Peyer's patch (tissue), 4 donors: ENCODE measurements at places on chromosomes 13 and 19.
A peak's percentile ranks its signal among the peaks of the same experiment; 100 is the strongest.

DNA sequence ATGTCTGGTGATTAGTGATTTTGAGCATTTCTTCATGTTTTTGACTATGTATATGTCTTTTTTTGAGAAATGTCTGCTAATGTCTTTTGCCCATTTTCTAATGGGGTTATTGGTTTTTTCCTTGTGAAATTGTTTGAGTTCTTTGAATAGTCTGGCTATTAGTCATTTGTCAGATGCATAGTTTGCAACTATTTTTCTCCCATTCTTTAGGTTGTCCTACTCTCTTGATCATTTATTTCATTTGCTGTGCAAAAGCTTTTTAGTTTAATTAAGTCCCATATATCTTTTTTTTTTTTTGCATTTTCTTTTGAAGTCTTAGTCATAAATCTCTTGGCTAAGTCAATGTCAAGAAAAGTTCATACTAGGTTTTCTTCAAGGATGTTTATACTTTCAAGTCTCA lies 449.8 kb downstream of the DACH1 start:
- no peak for DNase-seq

DNA sequence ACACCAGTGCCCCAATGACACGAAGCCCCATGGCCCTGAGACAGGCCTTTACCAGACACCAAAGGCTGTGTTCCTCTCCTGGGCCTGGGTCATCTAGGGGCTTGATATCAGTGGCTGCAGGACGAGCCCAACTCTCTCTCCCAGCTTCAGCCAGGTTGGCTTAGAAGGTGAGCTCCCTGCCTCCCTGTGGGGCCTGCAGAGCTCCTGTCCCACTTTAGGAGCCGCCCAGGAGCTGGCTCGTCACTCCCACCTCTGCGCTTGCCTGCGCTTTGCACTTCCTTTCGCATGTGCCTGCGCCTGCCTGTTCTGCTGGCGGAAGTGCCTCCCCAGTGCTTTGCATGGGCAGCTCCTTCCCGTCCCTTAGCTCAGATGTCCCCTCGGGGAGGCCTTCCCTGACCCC lies 4.9 kb downstream of the CALM3 start:
- no peak for DNase-seq

DNA sequence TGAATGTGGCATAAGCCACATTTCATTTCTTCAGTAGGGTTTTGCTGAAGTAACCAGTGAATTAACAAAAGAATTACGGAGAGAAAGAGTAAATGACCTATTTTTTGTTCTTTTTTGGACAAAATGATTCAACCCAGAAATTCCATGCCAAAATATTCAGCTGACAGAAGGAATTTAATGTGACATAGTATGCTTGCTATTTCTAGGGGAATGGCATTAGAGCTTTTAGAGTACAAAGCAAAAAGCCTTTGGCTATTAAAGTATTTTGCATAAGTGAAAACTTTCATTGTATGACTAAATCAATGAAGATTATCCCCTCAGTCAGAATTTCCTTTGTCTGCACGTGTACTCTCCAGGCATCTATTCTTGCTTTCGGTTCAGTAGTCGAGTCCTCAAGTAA lies 465.3 kb downstream of the COG6 start:
- no peak for DNase-seq

DNA sequence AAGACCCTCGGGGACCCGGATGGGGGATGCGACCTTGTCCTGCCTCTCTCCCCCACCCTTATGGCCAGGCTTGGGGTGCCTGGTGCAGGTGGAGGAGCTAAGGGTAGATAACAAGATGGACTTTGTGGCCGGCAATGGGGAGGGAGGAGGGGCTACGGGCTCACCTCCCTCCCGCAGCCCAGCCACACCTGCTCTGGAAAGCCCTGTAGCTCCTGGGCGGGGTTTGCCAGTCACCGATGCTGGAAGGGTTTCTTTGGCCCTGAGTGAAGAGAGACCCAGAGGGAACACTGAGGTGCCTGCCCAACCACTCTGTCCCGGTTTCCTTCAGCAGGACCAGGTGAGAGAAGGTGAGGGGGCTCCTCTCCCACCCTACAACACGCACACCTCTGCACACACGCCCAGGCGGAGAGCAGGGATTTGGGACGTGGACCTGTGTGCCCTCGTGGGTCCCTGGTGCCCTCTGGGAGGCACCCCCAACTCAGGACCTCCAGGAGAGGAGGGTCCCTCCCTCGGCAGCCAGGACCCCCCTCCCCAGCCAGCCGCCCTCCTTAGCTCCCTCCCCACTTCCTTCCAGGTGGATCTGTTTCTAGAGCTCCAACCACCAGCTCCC lies at the start of gene FUT2:
TSS of gene FUT2 (plus strand) at position 229 of the 610 bp plus-strand sequence. CDS start 6,986 bp downstream, outside the sequence.
- peak; percentile 90 for DNase-seq

DNA sequence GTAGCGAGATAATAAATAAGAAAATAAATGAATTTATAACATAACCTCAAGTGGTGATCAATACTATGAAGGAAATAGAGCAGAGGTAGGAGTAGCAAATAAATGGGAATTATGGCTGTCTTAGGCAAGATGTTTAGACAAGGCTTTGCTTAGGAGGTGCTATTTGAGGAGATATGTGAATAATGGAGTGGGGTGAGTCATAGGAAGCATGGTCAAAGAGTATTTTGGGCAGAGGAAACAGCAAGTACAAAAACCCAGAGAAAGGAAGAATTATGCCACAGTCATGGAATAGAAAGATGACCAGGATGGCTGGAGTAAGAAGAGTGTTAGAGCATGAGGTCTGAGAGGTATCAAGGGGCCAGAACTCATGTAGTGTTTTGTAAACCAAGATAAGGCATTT lies 33.6 kb upstream of the LPAR6 start:
- DNase-seq, result no peak

GRCh38 chr13:97856304-97856675 lies 97.2 kb upstream of the IPO5 start:
- no peak for DNase-seq

DNA sequence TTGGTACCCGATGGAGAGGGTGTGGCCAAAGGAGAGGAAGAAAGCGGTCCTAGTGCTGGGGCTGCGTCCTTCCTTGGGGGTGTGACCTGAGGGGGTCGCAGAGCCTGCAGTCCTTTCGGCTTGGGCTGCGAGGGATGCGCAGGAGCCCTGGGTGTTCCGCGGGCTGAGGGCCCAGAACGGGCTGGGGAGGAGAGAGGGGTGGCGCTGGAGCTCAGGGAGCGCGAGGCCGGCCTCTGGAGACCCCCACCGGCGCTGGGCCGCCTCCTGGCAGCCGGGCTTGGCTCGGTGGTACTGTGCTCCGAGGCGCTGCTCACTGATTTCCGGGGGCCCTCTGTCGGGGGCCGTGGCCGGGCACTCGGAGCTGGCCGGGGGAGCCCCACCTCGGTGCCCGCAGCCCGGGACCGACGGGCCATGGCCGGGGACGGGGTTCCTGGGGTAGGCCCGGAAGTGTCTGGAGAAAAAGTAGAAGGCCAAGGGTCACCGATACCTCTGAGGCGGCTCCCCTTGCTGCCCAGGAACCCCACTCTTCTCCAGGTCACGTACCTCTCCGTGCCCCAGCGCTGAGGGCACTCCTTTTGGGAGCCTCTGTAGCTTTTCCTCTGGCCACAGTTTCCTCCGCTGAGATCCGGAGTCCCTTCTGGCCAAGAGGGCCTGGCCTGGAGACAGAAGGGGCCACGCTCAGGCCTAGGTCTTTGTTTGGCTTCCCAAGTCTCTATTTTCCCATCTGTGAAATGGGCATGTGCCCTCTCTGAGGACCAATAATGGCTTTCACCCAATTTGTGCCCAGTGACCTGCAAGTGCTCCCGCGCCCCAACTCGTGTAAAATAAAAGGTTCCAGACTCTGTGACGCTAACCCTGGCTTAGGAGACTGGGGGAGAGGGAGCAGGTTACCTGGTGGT lies 1.6 kb downstream of the PRR36 start:
- DNase-seq, result no peak

DNA sequence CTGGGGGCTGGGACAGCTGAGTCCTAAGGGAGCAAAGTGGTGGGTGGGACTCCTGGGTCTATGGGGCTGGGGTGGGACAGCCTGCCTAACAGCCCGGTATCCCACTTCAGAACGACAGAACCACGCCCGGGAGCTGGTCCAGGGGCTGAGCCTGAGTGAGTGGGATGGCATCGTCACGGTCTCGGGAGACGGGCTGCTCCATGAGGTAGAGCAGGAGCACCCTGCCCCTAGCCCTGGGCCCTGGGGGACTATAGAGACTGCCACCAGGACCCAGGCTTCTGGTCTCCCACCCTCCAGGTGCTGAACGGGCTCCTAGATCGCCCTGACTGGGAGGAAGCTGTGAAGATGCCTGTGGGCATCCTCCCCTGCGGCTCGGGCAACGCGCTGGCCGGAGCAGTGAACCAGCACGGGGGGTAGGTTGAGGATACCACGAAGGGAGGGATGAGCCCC lies 8.6 kb downstream of the SPHK2 start:
- no peak for DNase-seq

GRCh38 chr19:53823380-53824120 lies 564 bp downstream of the NLRP12 start:
- DNase-seq, result no peak
